T-helper 22 cell (primary cell): ENCODE measurements at places on chromosomes 6 and 20.
A peak's percentile ranks its signal among the peaks of the same experiment; 100 is the strongest.

GRCh38 chr20:60209048-60209447 lies 250.8 kb downstream of the CDH26 start:
- DNase-seq = no peak

GRCh38 chr20:6705106-6705766 lies 62.2 kb upstream of the BMP2 start:
- no peak for DNase-seq

DNA sequence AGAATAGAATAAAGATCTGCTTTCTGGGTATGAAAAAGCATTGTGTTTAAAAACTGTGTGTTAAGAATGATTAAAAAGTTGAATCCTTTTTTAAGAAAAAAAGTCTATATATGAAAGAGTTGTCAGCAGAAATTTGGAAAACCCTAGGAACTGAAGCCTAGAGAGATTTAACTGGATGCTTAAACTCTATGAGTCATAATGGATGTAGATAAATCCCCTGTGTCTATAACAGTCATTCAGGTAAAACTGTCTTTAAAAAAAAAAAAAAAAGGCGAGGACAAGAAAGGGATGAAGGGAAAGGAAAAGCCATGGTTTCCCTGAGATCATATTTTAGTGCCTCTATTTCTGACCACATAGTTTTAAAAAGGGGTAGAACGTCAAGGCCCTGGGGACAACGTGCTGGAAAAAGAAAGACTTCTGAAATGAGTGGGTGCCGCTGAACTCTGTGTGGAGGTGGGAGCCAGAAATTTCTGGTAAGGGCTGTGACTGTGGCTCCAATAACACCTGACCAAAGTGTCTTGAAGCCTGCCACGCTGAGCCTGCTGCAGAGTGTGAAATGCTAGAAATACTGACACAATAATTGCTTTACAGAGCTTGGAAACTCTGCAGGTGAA lies 302.6 kb upstream of the ARID1B start:
- DNase-seq = no peak

GRCh38 chr20:63702036-63702665 lies 5.6 kb downstream of the ARFRP1 start:
- no peak for DNase-seq

DNA sequence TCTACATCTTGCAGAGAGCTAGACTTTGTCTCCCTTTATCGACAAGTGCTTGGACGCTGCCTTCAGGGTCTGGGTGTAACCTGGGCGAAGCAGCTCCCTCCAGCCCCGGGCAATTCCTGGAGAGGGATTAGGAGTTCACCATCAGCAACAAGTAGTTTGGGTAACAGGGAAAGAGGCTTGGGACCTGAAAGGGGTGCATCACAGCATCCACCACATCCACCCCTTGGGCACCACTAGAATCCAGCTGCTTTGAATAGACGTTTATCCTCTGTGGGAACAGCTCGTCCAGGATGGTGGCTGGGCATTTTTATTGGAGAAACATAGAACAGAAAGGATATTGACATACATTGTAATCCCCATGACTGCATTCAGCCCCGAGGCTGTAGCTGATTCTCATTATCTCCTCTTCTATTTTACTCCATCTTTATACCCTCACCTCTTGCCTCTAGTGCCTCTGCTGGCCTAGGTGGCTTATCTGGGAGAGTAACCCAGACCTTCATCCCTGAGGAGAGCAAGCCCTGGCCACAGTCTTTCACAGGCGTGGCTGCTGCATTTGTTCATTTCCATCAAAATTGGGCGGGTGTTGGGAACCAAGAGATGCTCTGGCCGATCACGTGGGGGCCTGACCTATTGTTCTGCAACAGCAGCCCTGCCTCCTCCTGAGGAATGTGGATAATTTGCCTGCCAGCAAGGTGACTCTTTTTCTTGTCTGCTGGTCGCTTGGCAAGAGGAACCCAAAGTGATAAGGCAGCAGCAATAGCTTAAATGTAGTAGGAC lies 109.2 kb upstream of the RALGAPA2 start:
- DNase-seq = no peak

- DNase-seq = no peak
Measured at GRCh38 chr6:34559651-34560365, 3.7 kb upstream of the SPDEF start.

DNA sequence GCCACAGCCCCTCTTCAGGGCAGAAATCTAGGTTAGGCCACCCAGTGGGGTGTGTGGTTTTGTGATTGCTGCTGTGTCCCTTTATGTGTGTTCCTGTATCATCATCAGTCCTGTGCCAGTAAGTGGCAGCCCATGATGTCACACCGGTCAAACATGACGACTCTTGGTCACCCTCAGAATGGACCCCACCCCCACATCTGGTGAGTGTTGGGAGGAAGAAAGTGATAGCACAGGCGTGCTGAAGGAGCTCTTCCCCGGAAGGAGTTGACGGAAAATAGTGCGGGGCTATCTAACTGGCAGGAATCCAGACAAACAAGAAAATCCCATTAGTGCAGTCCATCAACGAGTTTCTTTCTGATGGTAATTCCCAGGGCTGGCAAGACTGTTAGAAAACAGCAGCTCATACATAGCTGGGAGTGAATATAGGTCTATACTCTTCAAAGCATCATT lies 33.4 kb upstream of the IL17A start:
- DNase-seq = no peak

DNA sequence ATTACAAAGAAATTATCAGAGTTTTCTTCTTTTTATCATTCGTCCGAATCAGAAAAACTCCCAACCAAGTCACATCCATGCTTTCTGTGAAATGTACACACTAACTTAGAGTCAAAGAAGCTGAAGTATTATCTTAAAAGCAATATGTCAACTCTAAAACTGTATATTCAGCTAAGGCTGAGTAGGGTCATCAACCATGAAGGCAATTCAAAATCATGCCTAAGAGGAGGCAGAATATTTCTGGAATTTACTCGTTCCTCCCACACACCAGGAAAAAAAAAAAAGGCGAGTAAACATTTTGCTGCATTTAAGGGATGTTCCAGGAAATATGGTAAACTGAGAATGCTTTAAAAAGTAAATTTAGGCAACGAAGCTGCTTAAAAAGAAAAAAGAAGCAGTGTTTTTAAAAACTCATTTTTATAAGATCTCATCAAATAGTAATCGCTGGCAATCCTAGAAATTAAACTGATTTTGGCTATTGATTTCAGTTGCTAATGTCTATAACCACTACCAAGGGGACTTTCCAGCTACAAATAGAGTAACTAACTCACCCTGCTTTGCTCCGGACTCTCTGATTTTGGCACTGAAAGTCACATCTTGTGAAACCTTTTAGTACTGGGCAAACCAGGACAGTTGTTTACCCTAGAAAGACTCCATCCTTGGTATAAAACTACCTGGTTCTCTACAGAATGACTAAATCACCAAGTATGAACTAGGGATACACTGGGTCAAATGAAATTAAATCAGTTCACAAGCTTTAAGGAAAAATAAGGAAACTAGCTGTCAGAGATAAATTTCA lies 82.8 kb downstream of the MBOAT1 start:
- DNase-seq = no peak

DNA sequence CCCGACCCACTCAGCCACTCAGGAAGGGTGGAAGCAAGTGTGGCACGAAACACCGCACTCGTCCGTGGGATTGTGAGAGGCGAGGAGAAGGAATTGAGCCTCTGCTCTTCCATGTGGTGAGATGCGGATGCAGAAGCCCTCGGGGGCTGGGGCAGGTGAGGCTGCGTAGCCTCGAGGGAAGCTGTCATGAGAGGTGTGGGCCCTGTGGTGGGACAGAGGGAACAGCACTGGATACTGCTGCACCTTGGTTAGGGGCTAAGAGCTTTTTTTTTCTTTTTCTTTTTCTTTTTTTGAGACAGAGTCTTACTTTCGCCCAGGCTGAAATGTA lies 86.5 kb downstream of the PTPN1 start:
- DNase-seq = no peak

DNA sequence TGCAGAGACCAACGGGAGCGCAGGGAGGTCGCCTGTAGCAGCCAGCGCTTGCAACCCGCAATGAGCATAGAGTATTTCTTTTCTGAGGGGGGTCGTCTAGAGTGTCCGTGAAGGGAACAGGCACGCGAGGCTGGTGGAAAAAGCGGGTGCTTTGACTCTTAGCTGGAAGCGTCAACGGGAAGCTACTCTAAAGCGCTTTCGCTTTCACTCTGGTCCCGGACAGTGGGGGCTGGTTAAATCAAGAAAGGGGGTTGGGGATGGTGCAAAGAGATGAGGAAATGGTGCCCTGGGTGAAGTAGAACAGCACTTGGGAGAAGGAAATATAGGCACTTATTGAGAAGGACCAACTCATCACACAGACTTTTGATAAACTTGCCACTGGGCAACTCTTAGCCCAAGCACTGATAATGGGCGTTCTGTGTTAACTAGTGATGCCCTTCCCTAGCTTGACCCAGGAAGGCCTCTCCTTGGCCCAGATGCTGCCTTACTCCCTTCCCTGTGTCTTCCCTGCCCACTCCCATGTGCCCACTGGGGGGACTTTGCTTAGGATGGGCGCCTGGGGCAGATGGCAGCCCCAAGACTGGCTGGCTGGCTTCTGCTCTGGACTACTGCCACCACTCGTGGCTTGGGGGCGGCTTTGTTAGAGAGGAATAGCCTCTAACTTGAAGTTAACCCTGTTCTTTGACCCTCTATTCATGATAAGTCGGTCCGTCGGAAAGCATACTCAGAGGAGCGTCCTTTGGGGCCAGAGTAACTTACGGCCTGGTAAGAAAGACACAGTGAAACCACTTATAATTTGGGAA lies 585 bp downstream of the PSMB9 start:
- DNase-seq = peak; percentile 31

- DNase-seq = no peak
Measured at GRCh38 chr6:155115893-155116570, 120.9 kb downstream of the TIAM2 start.

GRCh38 chr6:67698534-67698933 lies 936.5 kb upstream of the ADGRB3 start:
- no peak for DNase-seq

- no peak for DNase-seq
Measured at GRCh38 chr20:1456300-1456699, 10.3 kb downstream of the NSFL1C start.

DNA sequence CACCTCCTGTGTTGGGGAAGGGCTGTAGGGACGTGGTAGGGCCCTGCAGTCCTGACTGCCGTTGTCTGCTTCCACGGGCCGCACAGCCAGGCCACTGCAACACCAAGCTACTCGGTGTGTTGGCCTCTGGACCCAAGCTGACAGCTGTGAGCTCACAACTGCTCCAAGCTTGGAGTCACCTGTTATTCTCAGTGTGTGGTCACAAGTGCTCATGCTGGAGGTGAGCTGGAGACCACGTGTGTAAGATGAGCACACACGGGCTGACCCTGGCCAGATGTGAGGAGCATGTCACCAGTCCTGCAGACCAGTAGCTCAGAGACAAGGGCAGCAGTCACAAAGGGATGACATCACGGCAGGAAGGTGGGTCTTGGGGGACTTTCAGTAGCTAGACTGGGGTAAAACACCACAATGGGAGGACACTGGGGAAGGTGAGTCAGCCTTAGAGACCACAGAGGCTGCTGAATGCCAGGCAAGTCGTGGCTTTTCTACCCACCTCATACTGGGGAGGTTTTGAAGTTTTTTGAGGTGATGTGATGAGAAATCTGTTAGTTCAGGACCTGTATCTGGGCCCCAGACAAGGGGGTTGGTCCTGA lies 87.3 kb downstream of the FAM120B start:
- DNase-seq = no peak

GRCh38 chr20:58011106-58011946 lies 217.1 kb downstream of the ANKRD60 start:
- DNase-seq = no peak

GRCh38 chr6:166156942-166157341 lies 10.7 kb downstream of the TBXT start:
- DNase-seq = no peak

DNA sequence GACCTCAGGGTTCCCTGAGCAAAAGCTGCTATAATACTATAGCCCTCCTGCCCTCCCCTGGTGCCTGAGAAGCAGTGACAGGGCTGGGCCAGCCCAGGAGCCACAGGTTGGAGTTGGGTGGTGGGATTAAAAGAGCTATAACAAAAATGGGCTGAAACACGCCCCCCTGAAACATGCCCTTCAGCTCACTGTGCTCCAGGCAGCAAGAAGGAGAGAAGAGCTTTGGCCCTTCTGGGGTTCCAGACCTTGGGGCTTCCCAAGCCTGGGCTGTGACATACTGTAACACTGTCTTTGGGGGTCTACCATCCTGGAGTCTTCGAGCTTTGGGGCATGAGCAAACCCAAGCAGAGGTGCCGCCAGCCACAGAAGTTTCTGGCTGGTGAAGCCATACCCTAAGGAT lies 129.2 kb downstream of the HTR1B start:
- no peak for DNase-seq

GRCh38 chr6:170289180-170289931 lies 1.5 kb downstream of the DLL1 start:
- DNase-seq = no peak

DNA sequence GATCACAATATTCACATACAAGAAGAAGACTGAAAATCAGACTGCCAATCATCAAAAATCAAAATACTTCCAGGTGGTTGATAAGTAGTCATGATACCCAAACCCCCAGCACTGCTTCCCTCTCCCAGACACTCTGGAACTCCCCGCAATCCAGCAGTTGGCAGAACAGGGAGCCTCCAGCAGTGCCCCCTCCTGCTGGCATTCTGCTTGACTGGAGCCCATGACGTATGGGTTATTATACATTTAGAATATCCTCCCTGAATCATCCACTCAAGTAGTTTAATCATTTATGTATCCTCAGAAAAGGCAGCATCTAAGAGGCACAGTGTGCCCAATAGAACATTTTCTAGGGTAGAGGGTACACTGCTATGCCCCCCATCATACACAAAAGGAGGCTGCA lies 9.3 kb upstream of the OGFRL1 start:
- DNase-seq = no peak

- no peak for DNase-seq
Measured at GRCh38 chr6:159108426-159108985, 60.7 kb upstream of the FNDC1 start.

- DNase-seq = peak; percentile 75
Measured at GRCh38 chr6:151390851-151391470, 398 bp downstream of the ZBTB2 start.

- no peak for DNase-seq
Measured at GRCh38 chr6:12393100-12393499, 102.9 kb downstream of the EDN1 start.

GRCh38 chr6:9437836-9438235 lies 977.0 kb downstream of the TFAP2A start:
- DNase-seq = no peak
